ENCODE measurements at places on chromosomes 2 and 18.

GRCh38 chr2:64841461-64841860, 147.7 kb upstream of the SLC1A4 start:
- no peak for DNase-seq

DNA sequence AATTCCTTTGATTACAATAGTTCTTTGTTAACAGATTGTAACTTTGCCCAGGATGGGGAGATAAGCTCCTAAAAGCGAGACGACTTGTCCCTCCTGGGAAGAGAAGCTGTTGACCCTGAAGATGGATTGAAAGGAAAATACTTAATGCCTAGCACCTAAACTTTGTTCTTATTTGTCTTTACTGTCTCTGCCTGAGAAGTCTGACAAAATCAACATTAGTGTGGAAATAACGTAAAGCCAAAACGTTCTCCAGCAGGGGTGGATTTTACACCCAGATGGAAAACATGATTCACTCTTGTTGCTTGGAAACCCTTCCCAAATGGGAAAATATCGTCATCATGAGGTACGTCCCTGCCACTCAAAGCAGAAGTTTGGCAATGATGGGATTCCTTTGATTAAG, 450.1 kb downstream of the SLC4A3 start:
- DNase-seq = peak; percentile 36

DNA sequence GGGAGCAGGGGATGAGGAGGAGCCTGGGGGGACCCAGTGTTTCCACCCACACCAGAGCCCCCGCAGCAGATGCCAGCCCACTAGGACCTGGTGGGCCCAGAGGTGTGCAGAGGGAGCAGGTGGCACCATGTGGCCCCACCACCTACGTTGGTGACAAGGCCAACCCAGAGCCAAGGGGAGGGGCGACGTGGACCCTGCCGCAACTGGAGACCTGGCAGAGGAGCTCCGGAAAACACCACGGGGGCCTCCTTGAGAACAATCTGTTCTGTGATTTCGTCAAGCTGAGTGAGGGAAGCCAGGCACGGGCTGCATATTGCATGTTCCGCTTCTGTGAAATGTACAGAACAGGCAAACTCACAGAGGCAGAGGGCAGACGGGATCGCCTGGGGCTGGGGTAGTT, 49.1 kb upstream of the GPC1 start:
- peak; percentile 25 for DNase-seq

GRCh38 chr2:160635488-160635887, 141.9 kb upstream of the RBMS1 start:
- DNase-seq = no peak

- no peak for DNase-seq
Observed at GRCh38 chr2:392926-393280, 105.0 kb upstream of the ALKAL2 start.

DNA sequence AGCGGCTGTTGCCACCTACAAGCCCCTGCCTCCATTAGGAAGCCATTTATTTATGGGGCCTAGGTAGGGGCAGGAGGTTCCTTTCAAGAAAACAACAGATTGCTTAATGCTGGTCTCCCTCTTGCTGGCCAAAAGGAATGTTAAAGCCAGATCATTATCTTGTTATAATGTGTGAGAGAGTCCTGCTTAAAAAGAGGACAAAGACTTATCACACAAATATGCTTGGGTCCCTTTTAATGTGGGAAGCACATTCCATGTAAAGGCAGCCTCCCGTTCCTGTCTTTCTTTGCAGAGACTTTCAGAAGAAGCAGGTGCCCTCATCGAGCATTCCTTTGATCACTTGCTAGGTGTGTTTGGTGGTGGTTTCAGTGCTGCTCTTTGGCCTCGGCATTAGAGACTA, 76.4 kb downstream of the AGAP1 start:
- no peak for DNase-seq
